Glutamatergic neuron (in vitro differentiated cells): ENCODE measurements at places on chromosomes 4 and X.

DNA sequence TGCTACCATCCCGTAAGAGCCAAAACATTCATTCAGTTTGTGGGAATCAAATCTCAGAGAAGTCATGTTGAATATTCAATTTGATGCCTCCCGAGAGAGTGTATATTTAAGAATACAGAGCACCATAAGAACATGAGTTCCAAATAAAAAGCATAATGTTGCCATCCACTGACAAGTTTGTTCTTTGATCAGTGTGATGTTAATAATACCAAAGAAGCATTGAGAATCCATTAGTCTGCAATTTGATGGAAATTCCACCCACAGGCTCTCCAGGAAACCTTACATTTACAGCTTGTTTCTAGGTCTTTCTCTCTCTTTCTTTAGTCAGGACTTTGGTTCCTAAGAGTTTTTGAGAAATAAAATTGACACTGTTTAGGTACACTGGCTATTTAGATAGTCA is 200.6 kb upstream of the SFRP2 start:
- DNase-seq, result no peak

DNA sequence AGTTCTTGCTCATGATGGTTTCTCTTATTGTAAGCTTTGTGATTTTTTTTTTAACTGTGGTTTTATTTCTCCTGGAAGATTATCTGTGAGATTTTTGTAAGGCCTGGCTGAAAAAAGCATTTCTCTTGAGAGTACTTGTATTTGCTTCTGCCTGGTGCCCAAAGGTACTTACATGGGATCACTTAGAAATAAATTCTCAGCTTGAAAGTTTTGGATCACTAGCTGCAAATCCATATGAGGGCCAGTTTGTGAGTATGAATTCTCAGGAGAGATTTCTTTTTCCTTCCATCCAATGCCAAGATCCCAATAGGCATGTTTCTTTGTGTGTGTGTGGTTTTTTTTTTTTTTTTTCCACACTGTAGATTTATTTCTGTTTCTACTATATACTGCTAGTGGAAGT is 1884.7 kb upstream of the PCDH7 start:
- no peak for DNase-seq

GRCh38 chr4:34845926-34846325 is 1398.4 kb downstream of the ARAP2 start:
- no peak for DNase-seq

GRCh38 chr4:15254236-15254880 is 173.5 kb upstream of the C1QTNF7 start:
- no peak for DNase-seq

- DNase-seq, result no peak
Measured at GRCh38 chrX:47248576-47248975, 15.8 kb downstream of the USP11 start.

GRCh38 chr4:83390944-83391343 is 56.3 kb upstream of the HPSE start:
- DNase-seq, result peak; percentile 70

GRCh38 chr4:163300445-163300844 is 32.0 kb downstream of the NPY1R start:
- DNase-seq, result no peak

DNA sequence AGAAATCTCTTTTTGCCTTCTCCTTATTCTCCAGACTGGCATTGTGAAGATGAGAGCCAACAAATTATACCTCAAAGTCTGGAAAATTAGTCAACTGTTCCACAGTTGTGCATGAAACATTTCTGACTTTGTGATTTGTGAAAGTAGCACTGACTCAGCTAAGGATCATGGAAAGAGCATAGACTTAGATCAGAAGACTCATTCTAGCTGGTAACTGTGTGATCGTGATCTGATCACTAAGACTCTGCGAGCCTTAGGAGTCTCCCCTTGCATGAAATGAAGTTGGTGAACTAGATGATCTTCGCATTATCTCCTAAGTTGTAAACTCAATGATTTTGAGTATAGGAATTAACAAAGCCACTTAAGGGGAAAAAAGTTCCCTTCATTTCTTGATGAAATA is 668.1 kb downstream of the RPA4 start:
- no peak for DNase-seq

DNA sequence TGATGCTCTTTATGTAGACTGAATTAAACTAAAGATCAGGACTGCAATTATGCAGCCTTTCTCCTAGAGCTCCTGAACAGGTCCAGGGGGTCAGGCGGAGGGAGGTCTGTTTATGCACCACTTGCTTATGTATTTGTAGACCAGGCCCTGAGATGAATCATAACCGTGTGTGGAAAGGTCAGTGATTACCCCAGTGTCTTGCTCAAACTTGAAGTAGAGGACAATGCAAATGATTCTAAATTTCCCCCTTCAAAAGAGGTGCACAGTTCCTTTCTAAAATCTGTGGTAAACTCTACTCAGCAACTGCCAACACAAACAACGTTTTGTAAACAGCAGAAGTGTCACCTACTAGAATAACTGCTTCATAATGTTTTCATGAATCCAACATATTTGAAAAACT is 13.0 kb upstream of the TBC1D9 start:
- DNase-seq, result no peak

DNA sequence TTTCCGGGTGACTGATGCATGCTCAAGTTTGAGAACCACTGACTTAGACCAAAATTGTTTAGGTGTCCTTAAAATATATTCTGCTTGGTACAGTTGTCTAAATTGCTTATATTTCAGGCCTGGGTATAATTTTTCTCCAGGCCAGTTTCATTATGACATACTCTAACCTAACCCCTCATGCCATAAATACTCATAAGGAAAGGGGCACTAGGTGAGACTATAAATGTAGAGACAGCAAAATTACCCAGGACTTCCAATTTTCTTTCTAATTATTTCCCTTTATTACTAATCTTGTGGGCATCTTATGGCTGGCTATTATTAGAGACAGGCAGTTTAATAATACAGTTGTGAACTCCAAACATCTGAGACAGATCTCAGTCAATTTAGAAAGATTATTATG is 150.2 kb downstream of the RRAGB start:
- DNase-seq, result no peak

DNA sequence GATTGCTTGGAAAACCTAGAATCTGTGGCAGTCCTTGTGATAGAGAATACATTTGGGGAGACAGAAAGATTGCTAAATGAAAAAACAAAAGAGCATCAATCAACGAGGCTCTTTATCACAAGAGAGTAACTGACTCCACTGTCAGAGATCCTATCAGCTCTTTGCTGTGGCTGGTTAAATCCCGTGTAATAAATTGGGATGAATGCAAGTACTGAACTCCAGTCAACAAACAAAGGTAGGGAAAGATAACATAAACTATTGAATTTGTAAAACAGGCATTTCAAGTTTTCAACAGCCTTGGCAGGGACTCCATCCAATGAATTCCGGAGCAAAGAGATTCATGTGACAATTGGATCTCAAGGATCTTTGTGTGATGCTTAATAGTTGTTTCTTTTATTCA is 21.3 kb downstream of the MMRN1 start:
- DNase-seq, result no peak

- DNase-seq, result no peak
Measured at GRCh38 chrX:67953658-67954057, 409.8 kb downstream of the AR start.

DNA sequence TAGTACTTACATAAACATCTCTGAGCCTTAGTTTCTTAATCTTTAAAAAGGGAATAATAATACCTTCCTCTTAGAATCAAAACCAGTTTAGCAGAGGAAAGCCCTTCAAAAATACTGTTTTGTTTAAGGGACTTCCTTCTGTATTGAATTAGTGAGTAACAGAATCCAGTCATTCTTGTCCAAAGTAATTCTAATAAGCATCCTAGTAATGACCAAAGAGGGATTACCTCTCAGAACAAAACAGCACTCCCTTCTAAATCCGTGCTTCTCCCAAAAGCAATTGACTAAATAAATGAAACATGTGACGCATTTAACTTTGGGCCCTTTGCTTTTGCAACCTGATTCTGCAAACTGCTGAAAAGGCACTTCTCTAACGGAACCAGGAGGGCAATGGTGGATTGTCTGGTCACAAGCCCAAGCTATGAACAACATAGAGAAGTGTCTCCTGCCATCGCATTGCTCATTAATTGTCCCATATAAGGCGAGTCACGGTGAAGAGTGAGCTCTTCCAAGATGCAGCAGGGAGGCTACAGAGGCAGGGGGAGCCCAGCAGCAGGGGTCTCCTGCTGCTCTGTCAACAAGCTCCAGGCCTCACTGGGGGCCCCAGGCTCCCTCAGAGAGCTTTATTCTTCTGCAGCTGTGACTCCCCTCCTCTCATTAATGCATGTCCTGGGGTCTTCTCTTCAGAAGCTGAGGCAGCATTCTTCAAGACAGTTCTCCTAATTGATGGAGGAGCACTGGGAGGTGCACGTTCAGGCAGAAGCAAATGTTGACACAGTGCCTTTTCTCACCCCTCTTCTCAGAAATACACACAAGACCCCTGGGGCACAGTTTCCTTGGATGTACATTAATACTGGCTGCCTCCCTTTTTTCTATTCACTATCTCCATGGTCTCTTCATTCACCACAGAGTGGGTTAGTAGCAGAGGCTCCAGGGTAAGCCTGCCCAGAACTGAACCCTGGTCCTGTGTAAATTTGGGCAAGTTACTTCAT is 419.6 kb upstream of the RASGEF1B start:
- DNase-seq, result no peak
